ENCODE measurements at places on chromosomes 7 and 10. TPM values are rescaled to one million over a fixed set of nuclear protein-coding genes. Genes with fewer than 3 reads are reported as not detected.

The RASSF4 gene
- total RNA-seq = 53.0 TPM

The TAS2R5 gene
- 1.1 TPM for total RNA-seq

The ZPBP gene
- total RNA-seq = not detected

The CPA5 gene
- 6.3 TPM for total RNA-seq

- H3K36me3 ChIP-seq = no peaks in the 10 kb centered on the region
- no peak overlapping the region for H3K27ac ChIP-seq
- peaks cover 2% of the 10 kb centered on the region for H3K27me3 ChIP-seq
- H3K4me1 ChIP-seq = peaks cover 4% of the 10 kb centered on the region
These were observed 122.8 kb upstream of the GDF10 start for GRCh38 chr10:47176903-47177868.

DNA sequence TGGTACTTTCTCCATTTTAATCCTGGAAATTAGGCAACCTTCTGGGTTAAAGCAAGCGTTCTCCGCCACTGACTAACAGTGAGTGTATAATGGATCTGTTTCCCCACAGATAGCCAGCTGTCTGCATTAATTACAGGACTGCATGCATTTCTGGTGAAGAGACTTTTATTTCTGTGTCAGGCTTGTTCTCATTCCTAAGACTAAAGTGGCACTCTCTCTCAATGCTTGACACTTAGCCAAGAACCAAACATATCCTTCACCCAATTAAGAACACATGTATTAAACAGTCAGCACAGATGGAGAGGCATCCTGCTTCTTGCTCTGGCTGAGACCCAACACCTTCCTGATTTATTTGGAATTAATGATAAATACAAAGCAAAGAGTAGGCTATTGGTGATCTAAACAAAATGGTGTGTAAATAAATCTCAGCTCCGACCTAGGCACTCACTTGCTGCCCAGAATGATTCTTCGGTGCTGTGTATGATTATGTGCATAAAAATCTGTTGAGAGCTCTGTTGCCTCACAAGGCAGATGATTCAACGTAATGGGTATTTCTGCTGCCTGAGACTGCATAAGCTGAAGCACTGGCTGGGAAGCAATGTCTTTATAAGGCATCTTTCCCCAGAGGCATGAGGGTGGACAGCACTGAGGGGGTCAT is 16.8 kb downstream of the CALU start:
- H3K4me1 ChIP-seq = peaks cover 13% of the 10 kb centered on the region
- DNase-seq = peak; percentile 82
- H3K36me3 ChIP-seq = peaks cover 46% of the 10 kb centered on the region
- H3K4me3 ChIP-seq = no peak overlapping the region
- H3K27ac ChIP-seq = peak overlapping the region; percentile 70

DNA sequence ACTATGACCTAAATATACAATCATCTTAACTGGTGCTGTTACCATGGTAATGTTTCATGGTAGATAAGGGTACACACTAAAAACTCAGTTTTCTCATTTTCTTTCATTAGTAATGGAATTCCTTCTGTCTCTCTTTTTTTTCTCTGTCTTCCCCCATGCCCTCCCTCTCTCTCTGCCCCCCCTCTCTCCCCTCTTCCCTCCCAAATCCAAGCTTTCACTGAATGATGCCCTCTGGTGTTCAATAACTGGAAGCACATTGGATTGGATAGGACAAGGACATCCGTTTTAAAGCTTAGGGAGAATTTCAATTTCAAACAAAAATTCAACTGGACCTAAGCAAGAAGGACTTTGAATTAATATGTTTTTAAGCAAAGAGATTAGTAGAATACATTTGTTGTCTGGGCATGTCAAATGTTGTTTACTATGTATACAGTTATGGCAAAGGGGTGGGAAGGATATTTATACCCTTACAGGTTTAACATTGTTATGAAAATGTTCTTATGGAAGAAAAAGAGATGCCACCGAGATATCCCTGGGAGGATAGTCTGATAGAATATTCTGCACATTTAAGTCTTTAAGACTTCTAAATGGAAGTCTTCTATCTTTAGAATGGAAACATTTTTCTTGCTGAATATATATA is 6.1 kb downstream of the CHRM2 start:
- no peak overlapping the region for H3K27ac ChIP-seq
- DNase-seq = peak; percentile 3
- no peak overlapping the region for H3K4me3 ChIP-seq
- H3K4me1 ChIP-seq = peaks cover 11% of the 10 kb centered on the region
- H3K27me3 ChIP-seq = peaks cover 26% of the 10 kb centered on the region
- H3K36me3 ChIP-seq = no peaks in the 10 kb centered on the region

- peaks cover 23% of the 10 kb centered on the region for H3K36me3 ChIP-seq
- peak overlapping the region; percentile 87 for H3K4me3 ChIP-seq
- no peak for DNase-seq
- H3K4me1 ChIP-seq = peaks cover 61% of the 10 kb centered on the region
- H3K27ac ChIP-seq = peak overlapping the region; percentile 91
- no peaks in the 10 kb centered on the region for H3K27me3 ChIP-seq
These were observed 2.0 kb downstream of the AGAP3 start for GRCh38 chr7:151088019-151088855.

DNA sequence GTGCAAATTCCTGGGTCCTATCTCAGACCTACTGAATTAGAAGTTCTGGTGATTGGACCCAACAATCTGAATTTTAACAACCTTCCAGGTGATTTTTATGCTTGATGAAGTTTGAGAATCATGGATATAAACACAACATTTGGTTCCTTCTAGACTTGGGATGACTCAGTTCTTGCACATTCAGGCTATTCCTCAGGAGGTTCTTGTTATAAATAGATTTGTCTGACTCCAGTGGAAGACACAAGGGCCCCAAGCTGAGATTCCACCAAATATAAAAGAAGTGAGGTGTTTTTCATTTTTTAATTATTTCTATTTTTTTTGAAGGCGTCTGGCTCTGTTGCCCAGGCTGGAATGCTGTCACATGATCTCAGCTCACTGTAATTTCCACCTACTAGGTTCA is 9.4 kb upstream of the TAS2R16 start:
- no peak overlapping the region for H3K27ac ChIP-seq
- H3K36me3 ChIP-seq = no peaks in the 10 kb centered on the region
- no peak overlapping the region for H3K4me3 ChIP-seq
- H3K4me1 ChIP-seq = no peaks in the 10 kb centered on the region
- no peaks in the 10 kb centered on the region for H3K27me3 ChIP-seq

GRCh38 chr7:23434147-23434917 is 36.0 kb downstream of the IGF2BP3 start:
- H3K27me3 ChIP-seq = no peaks in the 10 kb centered on the region
- DNase-seq = no peak
- H3K4me1 ChIP-seq = no peaks in the 10 kb centered on the region
- no peak overlapping the region for H3K4me3 ChIP-seq
- no peaks in the 10 kb centered on the region for H3K36me3 ChIP-seq

DNA sequence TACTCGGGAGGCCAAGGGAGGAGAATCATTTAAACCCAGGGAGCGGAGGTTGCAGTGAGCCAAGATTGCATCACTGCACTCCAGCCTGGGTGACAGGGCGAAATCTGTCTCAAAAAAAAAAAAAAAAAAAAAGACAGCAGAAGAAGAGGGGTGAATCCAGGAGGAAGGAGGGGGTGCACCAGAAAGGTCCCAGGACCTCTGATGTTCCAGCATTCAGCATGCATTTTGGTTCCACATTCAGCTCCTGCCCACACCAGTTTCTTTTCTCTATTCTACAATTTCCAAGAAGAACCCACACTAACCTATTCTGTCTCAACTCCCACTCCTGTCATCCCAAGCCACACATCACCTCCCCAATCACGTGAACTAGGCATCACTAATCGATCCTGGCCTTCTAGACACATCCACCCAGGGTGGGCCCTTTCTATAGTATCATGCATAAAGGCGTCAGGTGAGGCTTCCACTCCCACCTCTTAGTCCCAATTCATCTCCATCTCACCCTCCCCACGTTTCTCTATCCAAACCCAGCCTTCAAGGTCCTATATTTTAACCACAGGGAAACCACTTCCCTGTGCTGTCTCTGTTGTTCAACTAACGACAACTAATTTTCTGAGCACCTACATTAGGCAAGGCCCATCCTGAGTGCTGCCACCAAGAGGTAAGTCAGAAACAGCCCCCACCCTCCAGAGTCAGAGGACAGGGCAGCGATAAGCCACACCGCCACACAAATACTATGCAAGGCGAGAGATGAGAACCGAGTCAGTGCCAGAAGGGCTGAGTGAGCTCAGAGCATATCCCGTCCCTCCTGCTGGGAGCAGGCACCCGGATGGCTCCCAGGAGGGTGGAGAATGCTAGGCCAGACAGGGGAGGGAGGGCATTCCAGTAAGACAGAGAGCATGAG is 2.2 kb downstream of the ANXA11 start:
- peak; percentile 79 for DNase-seq
- H3K27ac ChIP-seq = peak overlapping the region; percentile 94
- peaks cover 74% of the 10 kb centered on the region for H3K4me1 ChIP-seq
- no peaks in the 10 kb centered on the region for H3K27me3 ChIP-seq

GRCh38 chr7:138962561-138963270 is 18.5 kb downstream of the KIAA1549 start:
- H3K27ac ChIP-seq = no peak overlapping the region
- H3K4me1 ChIP-seq = peaks cover 5% of the 10 kb centered on the region
- no peak for DNase-seq
- H3K4me3 ChIP-seq = no peak overlapping the region
- H3K27me3 ChIP-seq = no peaks in the 10 kb centered on the region

DNA sequence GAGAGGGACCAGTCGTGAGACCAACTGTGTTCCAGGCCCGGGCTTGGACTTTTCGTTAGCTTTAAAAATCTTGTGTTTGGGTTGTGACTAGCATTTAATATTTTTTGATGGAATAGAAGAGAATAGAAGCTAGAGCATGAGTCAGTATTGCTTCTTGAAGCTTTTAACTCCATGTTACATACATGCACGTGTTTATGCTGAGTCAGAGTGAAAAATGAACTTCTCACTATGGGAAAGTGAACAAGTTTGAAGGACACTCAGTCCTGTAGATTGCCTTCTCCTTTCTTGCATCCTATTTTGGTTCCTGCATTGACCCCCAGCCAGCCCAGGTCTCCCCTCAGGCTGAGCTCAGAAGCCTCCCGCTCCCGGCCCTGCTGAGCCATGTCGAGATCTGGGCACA is 31.8 kb downstream of the GHRHR start:
- H3K4me1 ChIP-seq = peaks cover 23% of the 10 kb centered on the region
- H3K4me3 ChIP-seq = no peak overlapping the region
- no peaks in the 10 kb centered on the region for H3K27me3 ChIP-seq
- H3K36me3 ChIP-seq = no peaks in the 10 kb centered on the region

- peaks cover 28% of the 10 kb centered on the region for H3K4me1 ChIP-seq
- DNase-seq = peak; percentile 75
- H3K27ac ChIP-seq = peak overlapping the region; percentile 82
- H3K4me3 ChIP-seq = peak overlapping the region; percentile 52
- peaks cover 13% of the 10 kb centered on the region for H3K36me3 ChIP-seq
These were observed 148.2 kb downstream of the CELF2 start for GRCh38 chr10:11165591-11166543.

DNA sequence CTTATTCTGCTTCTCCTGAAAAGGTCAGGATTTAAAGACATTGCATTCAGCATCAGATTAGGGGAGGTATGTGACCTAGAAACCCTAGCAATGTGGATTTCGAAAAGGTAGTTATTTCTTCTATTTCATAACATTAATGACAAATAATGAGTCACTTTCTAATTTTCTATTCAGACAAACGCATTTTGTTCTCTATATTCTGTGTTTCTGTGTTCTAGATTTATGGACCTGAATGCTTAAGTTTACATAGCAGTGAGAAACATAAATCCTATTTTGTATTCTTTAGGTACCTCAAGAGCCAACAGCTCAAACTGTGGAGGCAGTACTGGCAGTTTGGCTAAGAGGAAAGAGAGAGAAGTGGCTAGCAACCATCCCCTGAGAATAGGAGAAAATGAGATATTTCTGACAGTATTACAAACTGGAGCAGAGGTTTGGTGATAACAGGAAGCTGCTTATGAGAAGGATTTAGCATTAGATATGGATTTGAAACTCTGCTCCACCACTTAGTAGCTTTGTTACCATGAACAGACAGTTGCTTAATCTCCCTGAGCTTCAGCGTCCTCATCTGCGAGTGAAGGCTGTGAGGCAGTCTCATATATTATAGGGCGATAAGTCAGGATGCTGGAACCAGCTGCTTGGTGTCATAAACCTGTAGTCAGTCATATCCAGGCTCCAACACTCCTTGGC is 28.2 kb downstream of the CDK14 start:
- no peak overlapping the region for H3K4me3 ChIP-seq
- H3K27me3 ChIP-seq = no peaks in the 10 kb centered on the region
- DNase-seq = peak; percentile 33
- H3K27ac ChIP-seq = no peak overlapping the region

DNA sequence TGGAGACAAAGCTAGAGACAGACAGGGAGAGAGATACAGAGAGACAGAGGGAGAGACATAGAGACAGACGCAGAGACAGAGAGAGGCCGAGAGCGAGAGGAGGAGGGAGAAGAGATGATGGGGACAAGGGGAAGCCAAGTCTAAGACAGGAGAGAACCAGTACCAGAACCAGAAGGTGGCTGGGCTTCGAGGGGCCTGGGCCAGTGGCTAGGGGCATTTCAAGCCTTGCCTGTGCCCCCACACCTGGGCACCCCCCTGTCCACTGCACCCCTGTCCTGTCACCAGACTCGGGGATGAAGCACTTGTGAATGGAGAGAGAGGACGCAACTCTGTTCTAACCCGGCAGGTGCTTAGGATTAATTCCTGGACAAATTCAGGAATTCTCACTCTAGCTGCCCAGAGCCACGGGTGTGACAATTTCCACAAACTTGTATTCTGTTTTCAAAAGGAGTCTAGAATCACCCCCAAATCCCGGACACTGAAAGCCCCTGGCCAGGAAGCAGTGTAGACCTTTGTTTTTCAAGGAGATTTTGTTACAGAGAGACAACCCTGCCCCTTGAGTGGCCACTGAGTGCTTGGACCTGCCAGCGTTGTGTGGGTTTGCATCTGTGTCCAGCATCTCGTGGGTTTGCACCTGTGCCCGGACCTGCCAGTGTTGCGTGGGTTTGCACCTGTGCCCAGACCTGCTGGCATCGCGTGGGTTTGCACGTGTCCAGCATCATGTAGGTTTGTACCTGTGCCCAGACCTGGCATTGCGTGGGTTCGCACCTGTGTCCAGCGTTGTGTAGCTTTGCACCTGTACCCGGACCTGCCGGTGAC is 157.3 kb downstream of the WDR37 start:
- no peak overlapping the region for H3K27ac ChIP-seq
- no peaks in the 10 kb centered on the region for H3K36me3 ChIP-seq
- DNase-seq = no peak
- H3K27me3 ChIP-seq = no peaks in the 10 kb centered on the region
- no peaks in the 10 kb centered on the region for H3K4me1 ChIP-seq

- H3K4me1 ChIP-seq = peaks cover 22% of the 10 kb centered on the region
- no peak for DNase-seq
These were observed 11.0 kb downstream of the TMEM184A start for GRCh38 chr7:1544896-1545416.

GRCh38 chr7:29146888-29147609 is 712 bp upstream of the CPVL start:
- peak overlapping the region; percentile 76 for H3K27ac ChIP-seq
- DNase-seq = peak; percentile 68
- peak overlapping the region; percentile 52 for H3K4me3 ChIP-seq

GRCh38 chr10:48786606-48787282 is 102.1 kb downstream of the WDFY4 start:
- no peaks in the 10 kb centered on the region for H3K4me1 ChIP-seq
- DNase-seq = peak; percentile 81
- no peaks in the 10 kb centered on the region for H3K36me3 ChIP-seq
- H3K4me3 ChIP-seq = no peak overlapping the region

All from muscle of leg (tissue), 16 donors.